ENCODE measurements at places on chromosomes 16 and 17.

DNA sequence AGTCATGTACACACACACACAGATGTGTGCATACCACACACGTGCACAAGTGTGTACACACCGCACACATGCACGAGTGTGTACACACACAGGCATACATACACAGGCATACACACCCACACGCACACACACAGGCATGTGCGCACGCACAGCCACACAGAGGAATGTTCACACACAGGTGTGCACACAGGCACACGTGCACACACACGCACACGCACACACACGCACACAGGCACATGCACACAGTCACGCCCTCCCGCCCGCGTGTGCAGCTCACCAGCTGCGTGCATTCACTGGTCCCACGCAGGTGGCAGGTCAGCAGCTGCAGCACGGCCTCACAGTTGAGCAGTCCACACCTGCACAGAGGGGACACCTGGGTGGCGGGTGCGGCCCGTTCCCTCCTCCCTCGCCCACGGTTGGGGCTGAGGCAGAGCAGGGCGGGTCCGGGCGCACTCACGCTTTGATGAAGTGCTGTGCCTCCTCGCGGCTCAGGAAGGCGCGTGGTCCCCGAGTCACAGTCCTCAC is 7.7 kb downstream of the TEPSIN start:
- DNase-seq, result no peak

DNA sequence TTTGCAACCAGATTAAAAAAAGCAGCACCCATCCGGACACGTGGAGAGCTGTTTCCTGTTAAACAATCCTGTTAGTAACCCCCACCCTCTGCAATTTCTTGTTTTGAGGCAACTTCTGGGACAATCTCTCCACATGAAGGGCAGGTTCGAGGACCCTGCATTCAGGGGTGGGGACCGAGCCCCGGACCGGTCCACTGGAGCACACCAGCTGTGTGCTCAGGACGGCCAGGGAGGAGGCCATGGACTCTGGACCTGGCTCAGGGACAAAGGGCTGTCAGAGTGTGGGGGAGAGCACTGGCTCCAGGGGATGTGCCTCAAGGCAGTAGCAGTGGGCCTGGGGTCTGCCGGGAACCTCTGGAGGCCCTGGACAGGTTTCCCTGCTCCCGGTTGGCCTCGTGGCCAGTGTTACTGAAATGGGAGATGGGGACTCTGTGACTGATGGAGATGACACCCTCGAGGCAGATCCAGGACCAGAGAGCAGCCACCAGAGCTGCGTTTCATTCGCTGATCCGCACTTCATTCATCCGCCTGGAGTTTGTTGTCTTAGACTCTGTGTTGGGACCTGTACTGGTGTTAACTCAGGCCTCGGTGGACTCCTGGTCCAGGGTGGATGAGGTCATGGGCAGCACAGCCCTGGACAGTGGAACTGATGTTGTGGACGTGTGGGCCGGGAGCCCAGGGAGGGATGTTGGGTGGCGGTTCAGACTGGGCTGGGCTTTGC is 2.9 kb upstream of the CPNE7 start:
- no peak for DNase-seq

- DNase-seq, result peak; percentile 66
Measured at GRCh38 chr16:66408163-66409048, 18.7 kb upstream of the BEAN1 start.

- no peak for DNase-seq
Measured at GRCh38 chr17:77386502-77387192, 245.9 kb downstream of the SEC14L1 start.

GRCh38 chr17:34434052-34434451 is 71.0 kb upstream of the CCL1 start:
- DNase-seq, result peak; percentile 78

DNA sequence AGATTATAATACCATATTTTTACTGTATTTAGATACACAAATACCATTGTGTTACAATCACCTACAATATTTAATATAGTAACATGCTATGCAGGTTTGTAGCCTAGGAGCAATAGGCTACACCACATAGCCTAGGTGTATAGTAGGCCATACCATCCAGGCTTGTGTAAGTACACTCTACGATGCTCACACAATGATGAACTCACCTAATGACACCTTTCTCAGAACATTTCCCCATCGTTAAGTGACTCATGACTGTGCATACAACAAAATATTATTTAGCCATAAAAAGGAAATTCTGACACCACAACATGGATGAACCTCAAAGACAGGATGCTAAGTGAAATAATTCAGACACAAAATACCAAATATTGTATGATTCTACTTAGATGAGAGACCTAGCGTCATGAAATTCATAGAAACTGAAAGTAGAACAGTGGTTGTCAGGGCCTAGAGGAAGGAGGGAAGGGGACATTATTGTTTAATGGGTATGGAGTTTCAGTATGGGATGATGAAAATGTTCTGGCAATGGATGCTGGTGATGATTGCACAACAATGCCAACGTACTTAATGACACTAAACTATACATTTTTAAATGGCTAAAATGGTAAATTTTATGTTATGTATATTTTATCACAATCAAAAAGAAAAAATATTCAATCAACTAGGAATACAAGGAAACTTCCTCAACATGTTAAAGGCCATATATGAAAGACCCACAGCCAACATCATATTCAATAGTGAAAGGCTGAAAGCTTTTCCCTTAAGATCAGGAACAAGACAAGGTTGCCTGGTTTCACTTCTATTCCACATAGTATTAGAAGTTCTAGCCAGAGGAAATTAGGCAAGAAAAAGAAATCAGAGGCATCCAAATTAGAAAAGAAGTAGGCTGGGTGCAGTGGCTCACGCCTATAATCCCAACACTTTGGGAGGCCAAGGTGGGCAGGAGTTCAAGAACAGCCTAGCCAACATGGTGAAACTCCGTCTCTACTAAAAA is 5.9 kb upstream of the C16orf87 start:
- DNase-seq, result peak; percentile 76

DNA sequence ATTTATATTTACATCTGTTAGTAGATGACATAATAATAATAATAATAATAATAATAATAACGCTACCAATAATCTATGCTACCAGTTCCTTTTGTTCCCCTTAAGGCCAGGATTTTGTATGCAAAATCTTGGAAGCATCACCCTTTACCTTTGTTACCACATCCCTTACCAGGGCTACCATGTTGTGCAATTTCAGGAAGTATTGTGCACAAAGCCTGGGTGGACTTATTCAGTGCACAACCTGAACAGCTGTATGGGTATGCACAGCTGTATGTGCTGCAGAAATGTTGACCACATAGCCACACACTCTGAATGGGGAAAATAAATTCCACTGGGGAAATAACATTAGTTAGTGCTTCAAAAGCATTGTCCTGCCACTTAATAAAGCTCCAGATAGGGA is 19.9 kb upstream of the CALB2 start:
- DNase-seq, result no peak

- DNase-seq, result no peak
Measured at GRCh38 chr17:16943541-16944333, 28.2 kb downstream of the TNFRSF13B start.

DNA sequence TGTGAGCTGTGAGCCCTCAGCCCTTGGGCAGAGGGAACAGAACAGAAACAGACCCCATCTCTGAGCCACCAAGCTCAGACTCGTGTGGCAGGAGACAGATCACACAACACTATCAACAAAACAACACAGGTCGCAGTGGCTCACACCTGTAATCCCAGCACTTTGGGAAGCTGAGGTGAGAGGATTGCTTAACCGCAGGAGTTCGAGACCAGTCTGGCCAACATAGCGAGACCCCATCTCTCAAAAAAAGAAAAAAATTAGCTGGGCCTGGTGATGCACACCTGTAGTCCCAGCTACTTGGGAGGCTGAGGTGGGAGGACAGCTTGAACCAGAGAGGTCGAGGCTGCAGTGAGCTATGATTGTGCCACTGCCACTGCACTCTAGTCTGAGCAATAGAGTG is 5.5 kb upstream of the QPRT start:
- DNase-seq, result no peak

DNA sequence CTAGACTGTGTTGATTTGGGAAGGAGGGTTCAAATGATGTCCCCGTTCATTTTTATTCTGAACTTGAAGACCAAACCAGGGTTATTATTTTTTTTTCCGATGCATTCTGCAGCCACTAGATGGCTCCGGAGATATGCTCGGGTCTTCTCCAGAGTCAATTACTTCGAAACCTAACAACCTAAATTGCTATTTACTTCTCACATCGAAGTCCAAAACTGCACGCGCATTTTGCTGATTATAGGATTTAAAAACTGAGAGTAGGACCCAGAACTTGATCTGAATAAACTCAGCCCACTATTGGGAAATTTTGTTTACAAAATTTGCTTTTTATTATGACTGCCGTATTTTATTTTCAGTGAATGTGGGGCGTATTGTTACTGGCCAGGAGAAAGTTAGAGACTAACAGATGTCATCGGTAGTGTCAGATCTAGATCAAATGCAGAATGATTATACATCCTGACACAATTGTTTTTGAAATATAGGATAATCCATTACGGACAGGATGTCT is 263.8 kb downstream of the HS3ST3A1 start:
- DNase-seq, result peak; percentile 38

GRCh38 chr16:85616607-85617321 is 3.6 kb downstream of the GSE1 start:
- peak; percentile 85 for DNase-seq
